ENCODE measurements at places on chromosomes 7 and 10. TPM values are rescaled to one million over a fixed set of nuclear protein-coding genes. Genes with fewer than 3 reads are reported as not detected.

Gene SOSTDC1
- not detected for total RNA-seq

Gene VWDE
- 0.54 TPM for total RNA-seq

Gene ACTL6B
- total RNA-seq: not detected

Gene SLC18A3
- not detected for total RNA-seq

Gene TMEM176A
- total RNA-seq: 0.73 TPM

Gene AHR
- 52.5 TPM for total RNA-seq

Gene IGF2BP3
- total RNA-seq: 0.55 TPM

GRCh38 chr7:115300231-115300870, 378.5 kb downstream of the MDFIC start:
- no peaks in the 10 kb centered on the region for H3K36me3 ChIP-seq
- H3K27ac ChIP-seq: no peak overlapping the region
- no peaks in the 10 kb centered on the region for H3K4me1 ChIP-seq
- no peaks in the 10 kb centered on the region for H3K27me3 ChIP-seq
- H3K4me3 ChIP-seq: no peak overlapping the region

DNA sequence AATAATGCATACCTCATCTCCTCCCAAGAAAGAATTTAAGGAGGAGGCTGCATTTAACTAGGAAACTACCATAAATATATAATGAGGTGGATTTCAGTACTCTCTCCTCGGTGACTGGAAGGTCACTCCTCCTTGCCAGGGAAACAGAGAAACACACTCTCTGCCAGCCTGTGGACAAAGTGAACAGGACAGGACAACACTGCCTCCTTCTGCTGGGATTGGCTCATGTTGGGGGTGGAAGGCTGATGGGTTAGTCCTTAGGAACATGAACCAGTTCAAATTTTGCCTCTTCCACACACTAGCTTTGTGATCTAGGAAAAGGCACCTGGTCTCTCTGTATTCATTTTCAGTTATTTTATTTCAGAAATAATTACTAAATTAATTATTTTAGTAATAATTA, 50.6 kb upstream of the STEAP4 start:
- H3K4me3 ChIP-seq: no peak overlapping the region
- no peaks in the 10 kb centered on the region for H3K27me3 ChIP-seq
- DNase-seq: no peak
- no peaks in the 10 kb centered on the region for H3K36me3 ChIP-seq

- H3K4me3 ChIP-seq: no peak overlapping the region
- no peak overlapping the region for H3K27ac ChIP-seq
- no peaks in the 10 kb centered on the region for H3K4me1 ChIP-seq
Measured at GRCh38 chr7:125316466-125316865, 386.8 kb upstream of the POT1 start.

DNA sequence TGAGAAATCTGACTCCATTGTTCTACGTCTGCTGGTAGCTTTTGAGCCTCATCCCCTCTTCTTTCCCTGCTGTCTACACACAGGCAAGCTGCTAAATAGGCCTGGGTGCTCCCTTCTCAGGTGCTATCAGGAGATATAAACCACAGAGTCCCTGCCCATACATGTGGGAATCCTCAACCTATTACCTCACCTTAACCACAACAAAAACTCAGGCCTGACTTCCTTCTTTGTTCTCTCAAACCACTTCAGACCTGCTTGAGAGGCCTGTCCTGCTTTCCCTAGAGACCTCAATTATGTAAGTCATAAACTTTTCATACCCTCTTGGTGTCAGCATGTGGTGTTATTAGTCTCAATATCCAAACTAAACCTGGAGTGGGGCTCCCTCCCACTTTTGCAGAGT, 75.0 kb upstream of the MAGI2 start:
- H3K36me3 ChIP-seq: no peaks in the 10 kb centered on the region
- no peak overlapping the region for H3K27ac ChIP-seq
- H3K4me1 ChIP-seq: no peaks in the 10 kb centered on the region
- H3K27me3 ChIP-seq: no peaks in the 10 kb centered on the region

- no peak for DNase-seq
- H3K36me3 ChIP-seq: no peaks in the 10 kb centered on the region
- H3K27ac ChIP-seq: no peak overlapping the region
- H3K27me3 ChIP-seq: no peaks in the 10 kb centered on the region
Measured at GRCh38 chr7:45216181-45216580, 58.6 kb downstream of the RAMP3 start.

DNA sequence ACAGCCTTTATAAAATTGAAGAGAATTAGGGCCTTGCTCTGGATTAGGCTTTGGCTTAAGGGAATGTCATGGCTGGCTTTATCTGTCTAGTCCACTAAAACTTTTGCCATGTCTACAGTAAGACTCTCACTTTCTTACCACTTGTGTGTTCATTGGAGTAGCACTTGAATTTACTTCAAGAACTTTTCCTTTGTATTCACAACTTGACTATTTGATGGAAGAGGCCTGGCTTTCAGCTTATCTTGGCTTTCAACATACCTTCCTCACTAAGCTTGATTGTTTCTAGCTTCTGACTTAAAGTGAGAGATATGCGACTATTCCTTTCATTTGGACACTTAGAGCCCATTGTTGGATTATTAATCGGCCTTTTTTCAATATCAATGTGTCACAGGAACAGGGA, 96.1 kb downstream of the TPST1 start:
- no peak for DNase-seq
- no peaks in the 10 kb centered on the region for H3K27me3 ChIP-seq
- no peaks in the 10 kb centered on the region for H3K4me1 ChIP-seq
- H3K4me3 ChIP-seq: no peak overlapping the region

DNA sequence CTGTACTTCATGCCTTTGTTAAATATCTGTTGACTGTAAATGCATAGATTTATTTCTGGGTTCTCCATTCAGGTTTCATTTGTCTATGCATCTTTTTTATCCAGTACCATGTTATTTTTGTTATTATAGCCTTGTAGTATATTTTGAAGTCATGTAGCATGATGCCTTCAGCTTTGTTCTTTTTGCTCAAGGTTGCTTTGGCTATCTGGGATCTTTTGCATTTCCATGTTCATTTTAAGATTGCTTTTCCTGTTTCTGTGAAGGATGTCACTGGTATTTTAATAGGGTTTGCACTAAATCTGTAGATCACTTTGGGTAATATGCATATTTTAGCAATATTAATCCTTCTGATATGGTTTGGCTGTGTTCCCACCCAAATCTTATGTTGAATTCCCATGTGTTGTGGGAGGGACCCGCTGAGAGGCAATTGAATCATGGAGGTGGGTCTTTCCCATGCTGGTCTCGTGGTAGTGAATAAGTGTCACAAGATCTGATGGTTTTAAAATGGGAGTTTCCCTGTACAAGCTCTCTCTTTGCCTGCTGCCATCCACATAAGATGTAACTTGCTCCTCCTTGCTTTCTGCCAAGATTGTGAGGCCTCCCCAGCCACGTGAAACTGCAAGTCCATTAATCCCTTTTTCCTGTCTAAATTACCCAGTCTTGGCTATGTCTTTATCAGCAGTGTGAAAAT, 302.8 kb upstream of the SEMA3C start:
- no peaks in the 10 kb centered on the region for H3K36me3 ChIP-seq
- no peak for DNase-seq
- no peaks in the 10 kb centered on the region for H3K27me3 ChIP-seq
- no peak overlapping the region for H3K27ac ChIP-seq
- H3K4me3 ChIP-seq: no peak overlapping the region

- no peak overlapping the region for H3K4me3 ChIP-seq
- H3K4me1 ChIP-seq: peaks cover 13% of the 10 kb centered on the region
- H3K27me3 ChIP-seq: no peaks in the 10 kb centered on the region
Measured at GRCh38 chr10:128908499-128908898, 558.5 kb upstream of the MGMT start.

DNA sequence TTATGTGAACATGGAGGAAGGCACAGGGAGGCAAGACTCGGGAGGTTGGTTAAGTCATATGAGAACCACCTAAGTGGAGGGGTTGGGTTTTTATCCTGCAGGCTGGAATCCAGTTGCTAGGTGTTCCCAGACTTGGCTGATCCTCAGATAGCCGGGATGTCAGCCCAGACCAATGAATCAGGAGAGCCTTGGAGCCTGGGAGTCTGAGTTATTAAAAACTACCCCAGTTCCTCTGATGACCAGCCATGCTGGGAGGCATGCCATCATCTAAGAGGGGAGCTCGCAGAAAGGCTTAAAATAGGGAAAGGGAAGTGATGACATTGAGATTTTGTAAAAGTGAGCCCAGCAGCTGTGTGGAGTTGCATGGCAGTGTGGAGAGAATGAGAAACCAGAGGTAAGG, 238.1 kb downstream of the ZNF248 start:
- no peak for DNase-seq
- no peak overlapping the region for H3K27ac ChIP-seq
- no peaks in the 10 kb centered on the region for H3K27me3 ChIP-seq
- no peaks in the 10 kb centered on the region for H3K4me1 ChIP-seq
- no peak overlapping the region for H3K4me3 ChIP-seq
- H3K36me3 ChIP-seq: no peaks in the 10 kb centered on the region

- no peaks in the 10 kb centered on the region for H3K36me3 ChIP-seq
- H3K27me3 ChIP-seq: no peaks in the 10 kb centered on the region
- peak overlapping the region; percentile 73 for H3K27ac ChIP-seq
- H3K4me3 ChIP-seq: no peak overlapping the region
Measured at GRCh38 chr10:27464993-27465392, 39.1 kb upstream of the RAB18 start.

- no peak for DNase-seq
- H3K4me3 ChIP-seq: no peak overlapping the region
- no peaks in the 10 kb centered on the region for H3K36me3 ChIP-seq
Measured at GRCh38 chr10:53479365-53479764, 706.8 kb upstream of the MBL2 start.

GRCh38 chr10:7199152-7199760, 211.6 kb downstream of the SFMBT2 start:
- no peak for DNase-seq
- H3K27ac ChIP-seq: no peak overlapping the region
- no peak overlapping the region for H3K4me3 ChIP-seq
- peaks cover 66% of the 10 kb centered on the region for H3K36me3 ChIP-seq
- peaks cover 21% of the 10 kb centered on the region for H3K4me1 ChIP-seq
- no peaks in the 10 kb centered on the region for H3K27me3 ChIP-seq

DNA sequence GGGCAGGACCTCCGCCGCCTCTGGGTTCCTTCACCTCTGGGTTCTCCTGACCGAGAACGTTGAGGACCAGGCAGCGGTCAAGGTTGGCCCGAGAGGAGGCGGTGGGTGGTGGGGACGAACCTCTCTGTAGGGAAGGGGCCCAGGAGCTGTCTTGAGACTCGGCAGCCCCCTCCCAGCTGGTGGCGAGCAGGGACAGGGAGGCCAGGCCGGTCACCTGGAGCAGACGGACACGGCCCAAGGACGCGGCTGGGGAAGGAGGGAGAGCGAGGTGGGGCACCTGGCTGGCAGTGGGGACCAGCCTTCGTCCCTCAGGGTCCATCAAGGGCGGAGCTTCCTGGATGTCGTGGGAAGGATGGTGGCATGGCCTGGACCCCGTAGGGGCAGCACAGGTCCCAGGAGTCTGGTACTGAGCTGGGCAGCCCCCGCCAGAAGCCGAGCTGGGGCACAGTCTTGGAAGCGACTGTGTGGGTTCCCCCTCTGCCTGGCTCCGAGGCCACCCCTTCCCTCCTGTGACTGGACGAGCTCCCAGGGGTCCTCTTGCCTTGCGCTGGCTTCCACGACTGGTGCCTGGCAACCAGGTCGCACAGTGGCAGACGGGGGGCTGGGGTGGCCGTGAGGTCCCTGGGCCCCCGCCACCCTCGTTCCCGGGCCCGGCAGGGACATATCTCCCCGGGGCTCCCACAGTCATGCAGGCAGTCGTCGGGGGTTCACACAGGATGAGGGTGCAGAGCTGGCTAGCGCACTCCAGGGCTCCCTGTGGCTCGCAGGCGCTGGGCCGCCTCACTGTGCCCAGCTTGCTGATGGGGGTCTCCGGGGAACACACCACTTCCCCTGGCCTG, 89.9 kb downstream of the DNAJB6 start:
- H3K36me3 ChIP-seq: no peaks in the 10 kb centered on the region
- no peaks in the 10 kb centered on the region for H3K4me1 ChIP-seq
- no peak overlapping the region for H3K4me3 ChIP-seq

GRCh38 chr7:37390114-37390513, 58.5 kb downstream of the ELMO1 start:
- no peaks in the 10 kb centered on the region for H3K27me3 ChIP-seq
- peaks cover 2% of the 10 kb centered on the region for H3K36me3 ChIP-seq
- no peak overlapping the region for H3K27ac ChIP-seq
- peaks cover 21% of the 10 kb centered on the region for H3K4me1 ChIP-seq

DNA sequence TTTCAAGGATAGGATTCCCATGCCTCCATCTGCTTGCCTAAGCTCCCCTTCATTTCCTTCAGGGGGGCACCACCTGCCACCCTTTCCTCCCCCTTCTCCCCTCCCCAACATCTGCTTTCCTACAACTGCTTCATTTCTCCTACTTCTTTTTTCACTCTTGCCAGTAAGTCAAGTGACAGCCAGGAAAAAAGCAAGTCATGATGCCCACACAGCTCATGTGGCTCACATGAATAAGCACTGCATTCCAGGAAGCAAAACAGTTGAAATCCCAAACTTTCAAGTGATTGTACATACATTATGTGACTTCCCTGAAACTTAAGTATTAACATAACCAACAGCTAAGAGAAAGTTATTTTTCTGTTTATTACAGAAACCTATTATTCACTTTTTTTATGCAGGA, 78.6 kb downstream of the TNS3 start:
- H3K27ac ChIP-seq: no peak overlapping the region
- H3K36me3 ChIP-seq: no peaks in the 10 kb centered on the region
- DNase-seq: no peak
- H3K4me3 ChIP-seq: no peak overlapping the region
- no peaks in the 10 kb centered on the region for H3K27me3 ChIP-seq

DNA sequence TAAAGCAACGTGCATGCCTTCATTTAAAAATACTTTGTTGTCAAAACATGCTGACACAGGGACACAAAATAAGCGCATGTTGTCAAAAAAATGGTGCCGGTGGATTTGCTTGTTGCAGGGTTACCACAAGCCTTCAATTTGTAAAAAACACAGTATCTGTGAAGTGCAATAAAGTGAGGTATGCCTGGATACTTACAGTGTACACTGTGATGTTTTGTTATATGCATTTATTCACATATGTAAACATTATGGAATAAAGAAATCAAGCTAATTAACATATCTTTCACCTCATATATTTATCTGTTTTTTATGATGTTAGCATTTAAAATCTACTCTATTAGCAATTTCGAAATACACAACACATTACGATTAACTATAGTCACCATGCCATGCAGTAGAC, 202.6 kb upstream of the FZD8 start:
- H3K4me1 ChIP-seq: no peaks in the 10 kb centered on the region
- no peaks in the 10 kb centered on the region for H3K27me3 ChIP-seq
- no peak overlapping the region for H3K27ac ChIP-seq
- DNase-seq: no peak
- H3K36me3 ChIP-seq: no peaks in the 10 kb centered on the region

- H3K27me3 ChIP-seq: no peaks in the 10 kb centered on the region
- DNase-seq: no peak
- H3K27ac ChIP-seq: no peak overlapping the region
- H3K4me1 ChIP-seq: no peaks in the 10 kb centered on the region
- H3K36me3 ChIP-seq: no peaks in the 10 kb centered on the region
Measured at GRCh38 chr7:68152205-68152604, 1155.6 kb downstream of the TYW1 start.

DNA sequence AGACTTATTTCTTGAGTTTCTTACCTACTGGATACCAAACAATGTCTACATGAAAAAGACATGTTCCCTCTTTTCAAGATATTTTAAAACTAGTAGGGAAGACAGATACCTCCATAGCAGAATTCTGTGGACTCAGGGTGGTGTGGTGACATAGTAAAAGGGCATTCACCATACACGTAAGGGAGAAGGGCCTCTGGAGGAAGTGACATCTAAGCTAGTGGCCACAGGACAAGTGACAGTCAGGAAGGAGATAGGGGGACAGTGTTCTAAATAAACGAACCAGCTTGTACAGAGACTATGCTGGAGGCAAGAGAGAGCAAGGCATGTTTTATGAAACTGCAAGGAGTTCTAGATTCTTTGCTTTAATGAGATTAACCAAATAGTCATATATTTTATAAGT, 321.7 kb upstream of the LRGUK start:
- no peaks in the 10 kb centered on the region for H3K27me3 ChIP-seq
- DNase-seq: no peak
- H3K4me1 ChIP-seq: no peaks in the 10 kb centered on the region
- H3K36me3 ChIP-seq: no peaks in the 10 kb centered on the region
- no peak overlapping the region for H3K27ac ChIP-seq

Measured in T-cell (primary cell).